Kidney epithelial cell (primary cell): ENCODE measurements at places on chromosomes 3 and 15.

- DNase-seq = no peak
Measured at GRCh38 chr3:179825527-179826246, 172.8 kb downstream of the USP13 start.

GRCh38 chr3:127124120-127124519 is 68.8 kb upstream of the PRR23E start:
- DNase-seq = no peak

DNA sequence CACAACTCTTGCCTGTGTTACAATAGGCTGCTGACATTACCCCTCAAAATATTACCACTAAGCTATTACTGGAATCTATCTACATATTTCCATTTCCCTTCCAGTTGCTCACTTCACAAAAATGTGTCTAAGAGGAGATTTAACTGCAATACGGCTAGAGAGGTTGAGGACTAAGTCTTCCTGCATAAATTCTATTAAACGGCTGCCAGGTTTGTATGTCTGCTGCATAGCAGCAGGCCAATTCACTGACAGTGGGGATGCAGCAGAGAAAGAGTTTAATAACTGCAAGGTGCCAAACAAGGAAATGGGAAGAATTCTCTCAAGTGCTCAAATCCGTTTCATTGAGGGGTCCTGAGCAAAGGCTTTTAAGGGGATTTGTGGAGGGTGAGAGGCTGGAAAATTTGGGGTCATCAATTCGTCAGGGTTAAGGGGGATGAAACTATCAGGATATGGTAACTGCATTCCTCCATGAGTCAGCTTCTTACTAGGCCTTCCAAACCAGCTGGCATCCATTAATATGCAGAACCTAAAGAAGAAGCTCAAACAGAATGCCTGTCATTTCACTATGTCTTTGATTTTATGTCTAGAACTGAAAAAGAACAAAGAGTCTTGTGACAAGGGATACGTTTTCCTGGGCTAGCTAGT is 675.6 kb downstream of the TBL1XR1 start:
- no peak for DNase-seq

- no peak for DNase-seq
Measured at GRCh38 chr3:129536804-129537203, 6.2 kb upstream of the H1-8 start.

GRCh38 chr3:120344349-120344748 is 4.8 kb downstream of the LRRC58 start:
- DNase-seq = no peak

DNA sequence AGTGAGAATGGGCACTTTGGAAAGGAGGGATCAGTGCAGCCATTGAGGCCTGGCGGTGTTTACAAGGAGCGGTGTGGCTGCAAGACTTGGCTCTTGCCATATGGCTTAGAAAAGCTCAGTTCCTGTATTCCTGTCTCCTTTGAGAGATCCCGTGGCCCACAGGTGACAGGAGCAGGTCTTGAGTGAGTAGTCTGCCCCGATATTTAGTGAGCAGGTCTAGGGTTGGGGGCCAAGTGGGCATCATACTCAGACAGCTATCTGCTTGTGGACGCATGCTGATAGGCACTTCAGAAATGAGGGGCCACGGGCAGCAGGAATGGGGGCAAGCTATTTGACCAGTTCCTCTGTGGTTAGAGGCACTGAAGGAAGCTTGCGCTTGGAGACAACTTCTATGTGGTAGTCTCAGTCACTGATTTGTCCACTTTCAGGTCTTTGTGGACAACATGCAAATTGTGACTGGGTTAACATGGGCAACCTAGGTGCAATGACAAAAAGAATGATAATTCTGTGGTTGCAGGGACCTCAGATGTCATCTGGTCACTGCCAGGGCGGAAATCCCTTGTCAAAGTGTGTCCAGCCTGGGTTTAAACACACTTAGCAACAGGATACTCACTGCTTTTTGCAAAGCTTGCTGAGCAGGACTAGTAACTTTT is 1.1 kb downstream of the TMED3 start:
- DNase-seq = no peak

GRCh38 chr15:85477730-85478129 is 97.3 kb downstream of the AKAP13 start:
- peak; percentile 87 for DNase-seq

DNA sequence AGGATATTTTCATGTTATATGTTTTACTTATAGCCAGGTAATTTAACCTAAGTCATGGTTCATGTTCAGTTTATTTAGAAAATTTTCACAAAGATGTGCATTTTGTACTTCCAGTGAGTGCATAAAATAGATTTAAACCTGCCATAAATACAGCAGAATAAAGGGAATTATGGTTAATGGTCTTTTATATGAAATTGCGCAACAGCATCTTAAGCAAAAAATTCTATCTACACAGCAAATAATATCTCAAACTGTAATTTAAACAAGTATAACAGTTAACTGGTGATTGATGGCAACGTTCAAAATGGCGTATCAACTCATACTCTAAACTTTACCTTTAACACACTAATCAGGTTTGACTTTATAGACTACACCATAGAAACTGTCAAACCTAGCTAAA is 97.6 kb downstream of the ROBO1 start:
- no peak for DNase-seq

DNA sequence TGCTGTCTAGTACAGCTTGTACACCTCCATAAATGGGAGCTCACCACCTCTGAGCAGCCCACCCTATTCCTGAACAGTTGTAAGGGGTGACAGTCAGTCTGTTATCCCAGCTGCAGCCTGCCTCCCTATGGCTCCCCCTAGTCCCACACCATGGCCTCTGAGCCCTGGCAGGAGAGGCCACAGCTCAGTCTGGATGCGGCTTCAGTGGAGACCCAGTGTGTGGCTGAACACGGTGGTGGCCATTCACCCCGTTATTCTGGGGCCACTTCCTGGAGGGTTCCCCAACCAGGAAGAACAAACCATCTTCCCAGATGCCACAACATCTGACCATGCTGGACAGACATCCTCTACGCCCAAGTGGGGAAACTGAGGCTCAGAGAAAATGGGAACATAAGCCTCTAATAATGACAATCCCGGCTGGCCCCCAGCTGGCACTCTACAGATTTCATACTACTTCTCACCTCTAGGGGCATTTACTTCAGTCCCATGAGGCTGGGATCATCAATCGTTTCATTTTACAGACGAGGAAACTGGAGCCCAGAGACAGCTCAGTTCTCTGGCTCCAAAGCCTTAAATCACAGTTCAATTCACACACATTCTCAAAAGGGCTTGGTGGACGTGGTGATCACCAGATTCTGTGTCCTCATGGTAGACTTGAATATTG is 9.2 kb upstream of the GRIP2 start:
- DNase-seq = no peak

DNA sequence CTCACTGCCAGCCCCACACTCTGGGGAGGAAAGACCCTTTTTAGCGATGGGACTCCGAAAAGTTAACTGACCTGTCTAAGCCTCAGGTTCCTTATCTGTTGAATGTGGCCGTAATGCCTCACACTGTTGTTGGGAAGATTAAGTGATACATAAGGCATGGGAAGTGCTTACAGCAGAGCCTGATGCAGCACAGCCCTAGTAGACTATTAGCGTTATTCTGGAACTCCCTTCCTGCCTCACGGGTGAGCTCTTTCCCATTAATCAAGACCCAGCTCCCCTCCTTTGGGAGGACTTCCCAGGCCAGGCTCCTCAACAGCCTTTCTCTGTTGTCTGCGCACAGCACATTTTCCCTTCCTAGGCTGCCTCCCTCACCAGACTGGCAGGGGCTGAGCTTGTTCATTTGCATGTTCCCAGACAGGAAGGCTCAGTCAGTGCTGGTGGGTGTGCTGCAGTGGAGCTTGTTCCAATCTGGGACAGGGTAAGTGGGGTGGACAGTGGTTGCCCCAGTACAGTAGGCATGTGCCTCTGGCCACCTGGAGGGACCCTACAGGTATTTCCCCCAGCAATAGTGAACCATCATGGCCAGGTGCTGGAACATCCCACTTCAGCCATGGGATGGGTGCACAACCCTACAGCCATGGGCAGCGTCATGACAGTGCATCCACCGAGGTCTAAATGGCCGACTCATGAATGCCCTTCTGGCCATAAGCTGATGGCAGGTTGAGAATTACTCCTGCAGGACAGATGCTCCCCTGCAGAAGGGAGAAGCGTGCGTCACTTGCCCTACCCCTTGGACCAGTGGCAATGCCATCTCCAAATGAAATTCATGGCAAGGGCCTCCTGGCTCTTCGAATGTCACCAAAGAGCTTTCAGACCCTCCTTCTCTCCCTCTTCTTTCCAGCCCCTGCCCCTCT is 5.8 kb upstream of the PSTPIP1 start:
- DNase-seq = no peak

DNA sequence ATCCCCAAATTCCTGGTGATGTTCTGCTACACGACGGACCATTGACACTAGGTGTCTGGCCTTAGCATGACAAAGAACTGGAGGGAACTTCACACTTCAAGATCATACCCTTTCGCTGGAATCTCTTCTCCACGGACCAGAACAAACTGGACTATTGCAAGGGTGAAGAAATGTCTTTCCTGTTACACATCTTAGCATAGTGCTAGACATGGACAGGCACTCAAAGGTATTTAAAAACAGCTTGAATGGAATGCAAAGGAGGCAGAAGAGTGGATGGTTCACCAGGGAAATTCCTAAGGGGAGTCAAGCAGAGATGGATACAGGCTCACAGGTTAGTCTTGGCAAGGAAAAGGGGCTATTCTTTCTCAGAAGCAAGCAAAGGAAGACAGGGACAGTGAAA is 33.5 kb upstream of the PDZRN3 start:
- DNase-seq = no peak

GRCh38 chr3:47005212-47006144 is 26.0 kb downstream of the NBEAL2 start:
- no peak for DNase-seq
